ENCODE measurements at places on chromosomes 2 and 18. TPM values are rescaled to one million over a fixed set of nuclear protein-coding genes. Genes with fewer than 3 reads are reported as not detected.

PLGLB2 gene
- total RNA-seq: 1.1 TPM

CCDC141 gene
- total RNA-seq: under 0.01 TPM

SERPINB11 gene
- total RNA-seq: not detected

NOL4 gene
- total RNA-seq: not detected

HSPE1 gene
- 114 TPM for total RNA-seq
